ENCODE measurements at places on chromosomes 12 and 14.

- no peak for DNase-seq
Measured at GRCh38 chr14:72554401-72554800, 339.5 kb downstream of the DPF3 start.

GRCh38 chr14:78586681-78587080, 416.5 kb downstream of the NRXN3 start:
- DNase-seq, result no peak

DNA sequence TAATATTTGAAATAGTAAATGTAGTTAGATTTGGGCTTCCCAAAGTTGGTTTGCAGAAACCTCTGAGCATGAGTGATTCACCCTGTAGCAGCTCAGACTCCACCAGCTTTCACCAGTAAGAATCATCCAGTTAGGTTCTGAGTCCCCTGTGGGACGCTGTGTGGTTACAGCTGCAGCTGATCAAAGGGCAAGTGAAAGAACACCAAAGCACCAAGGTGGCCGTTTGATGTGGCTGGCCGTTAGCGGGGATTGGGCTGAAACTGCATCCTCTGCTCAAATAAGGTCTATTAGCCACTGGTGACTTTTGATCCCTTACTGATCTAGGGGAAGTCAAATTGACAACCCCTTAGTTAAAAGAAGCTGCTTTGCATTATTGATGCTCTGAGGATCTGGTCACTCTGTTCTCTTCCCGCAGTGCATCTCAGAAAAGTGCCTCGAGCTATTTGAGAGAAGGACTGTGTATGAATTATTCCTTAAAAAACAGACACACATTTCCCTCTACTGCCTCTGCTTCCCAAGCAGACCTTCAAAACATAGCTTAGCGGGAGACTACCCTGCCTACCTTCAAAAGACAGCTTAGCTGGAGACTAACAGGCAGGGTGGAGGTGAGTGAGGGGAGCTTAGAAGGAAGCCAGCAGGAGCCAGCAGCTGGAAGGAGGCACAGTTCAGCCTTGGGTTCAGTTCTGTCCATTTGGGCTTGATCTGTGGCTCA, 3.7 kb downstream of the ABHD12B start:
- DNase-seq, result peak; percentile 52

- DNase-seq, result no peak
Measured at GRCh38 chr12:132715874-132716273, 5.2 kb downstream of the PGAM5 start.

GRCh38 chr14:96741151-96741977, 55.8 kb upstream of the VRK1 start:
- DNase-seq, result peak; percentile 32

- DNase-seq, result no peak
Measured at GRCh38 chr12:110656071-110656655, 32.8 kb downstream of the HVCN1 start.

- DNase-seq, result peak; percentile 96
Measured at GRCh38 chr12:65868133-65868705, 43.9 kb downstream of the HMGA2 start.

GRCh38 chr12:48157889-48158370, 615 bp upstream of the ASB8 start:
- DNase-seq, result no peak

DNA sequence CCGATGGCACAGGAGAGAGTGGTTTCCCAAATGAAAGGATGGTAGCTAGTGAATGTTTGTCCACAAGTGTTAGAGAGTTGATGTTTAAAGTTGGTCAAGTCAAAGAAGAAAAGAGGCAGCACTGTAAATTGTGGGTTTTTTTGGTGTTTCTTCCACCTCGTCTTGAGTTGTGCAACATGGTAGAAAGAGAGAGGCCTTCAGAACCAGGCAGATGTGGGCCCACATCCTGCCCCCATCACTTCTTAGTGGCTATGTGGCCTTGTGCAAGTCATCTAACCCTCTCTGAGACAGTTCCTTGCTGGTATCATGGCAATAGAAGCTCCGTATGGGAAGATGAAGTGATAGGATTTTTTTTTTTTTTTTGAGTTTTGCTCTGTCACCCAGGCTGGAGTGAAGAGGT, 60.8 kb downstream of the NDUFA12 start:
- DNase-seq, result no peak

GRCh38 chr12:20434996-20435395, 66.7 kb downstream of the PDE3A start:
- DNase-seq, result peak; percentile 12

GRCh38 chr12:123089140-123089539, 61.8 kb downstream of the PITPNM2 start:
- DNase-seq, result no peak

GRCh38 chr12:108033090-108033489, 96.0 kb upstream of the WSCD2 start:
- DNase-seq, result no peak

DNA sequence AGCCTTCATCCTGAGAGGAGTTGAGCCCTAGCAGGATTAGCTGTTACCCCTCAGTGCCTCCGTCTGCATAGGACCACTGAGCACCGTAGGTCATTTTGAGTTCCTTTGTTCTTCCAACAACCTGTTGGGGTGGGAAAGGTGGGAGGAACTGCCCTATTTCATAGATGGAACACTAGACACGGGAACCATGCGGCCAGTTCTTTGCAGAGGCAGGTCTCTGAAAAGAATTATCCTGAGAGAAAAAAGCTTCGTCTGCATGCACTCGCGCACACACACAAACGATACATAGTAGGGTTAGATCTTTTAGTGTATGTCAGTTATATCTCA, 28.5 kb downstream of the TRAFD1 start:
- DNase-seq, result no peak

- peak; percentile 55 for DNase-seq
Measured at GRCh38 chr12:46524778-46525177, 152.2 kb upstream of the SLC38A2 start.

GRCh38 chr14:30450631-30451545, 108.1 kb upstream of the G2E3 start:
- no peak for DNase-seq

- no peak for DNase-seq
Measured at GRCh38 chr12:24083838-24084237, 134.4 kb upstream of the SOX5 start.

DNA sequence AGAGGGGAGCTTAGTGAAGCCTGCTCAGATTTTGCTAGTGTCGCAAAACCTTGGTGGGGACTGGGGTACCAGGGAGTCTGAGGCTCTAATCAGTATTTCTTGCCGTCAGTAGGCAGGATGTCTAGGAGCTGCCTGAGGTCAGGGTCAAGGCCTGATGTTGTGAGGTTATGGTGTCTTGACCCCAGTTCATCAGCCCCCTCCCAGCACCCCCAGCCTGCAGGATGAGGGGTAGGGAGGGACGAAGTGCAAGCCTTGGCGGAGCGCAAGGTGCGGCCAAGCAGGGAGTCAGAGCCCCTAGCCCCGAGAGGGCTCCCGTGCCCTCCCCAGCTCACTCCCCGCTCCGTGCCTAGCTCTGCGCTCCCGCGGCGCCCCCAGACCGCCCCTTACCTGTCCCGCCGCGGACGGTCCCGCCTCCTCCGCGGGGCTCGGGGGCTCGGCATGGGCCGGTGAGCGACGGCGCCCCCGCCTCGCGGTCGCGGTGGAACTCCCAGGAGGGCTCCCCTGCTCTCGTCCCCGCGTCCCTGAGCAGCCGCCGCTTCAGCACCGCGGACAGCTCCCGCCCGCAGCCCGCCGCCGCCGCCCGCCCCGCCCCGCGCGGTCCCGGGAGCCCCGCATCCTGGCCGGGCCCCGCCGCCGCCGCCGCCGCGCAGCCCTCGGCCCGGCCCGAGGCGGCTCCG, 347 bp downstream of the SYNDIG1L start:
- no peak for DNase-seq

- DNase-seq, result no peak
Measured at GRCh38 chr12:65721541-65722190, 102.6 kb upstream of the HMGA2 start.

GRCh38 chr14:62123961-62124360, 361.7 kb downstream of the SNAPC1 start:
- DNase-seq, result no peak

GRCh38 chr12:54413284-54414190, 5.5 kb downstream of the ITGA5 start:
- DNase-seq, result no peak

DNA sequence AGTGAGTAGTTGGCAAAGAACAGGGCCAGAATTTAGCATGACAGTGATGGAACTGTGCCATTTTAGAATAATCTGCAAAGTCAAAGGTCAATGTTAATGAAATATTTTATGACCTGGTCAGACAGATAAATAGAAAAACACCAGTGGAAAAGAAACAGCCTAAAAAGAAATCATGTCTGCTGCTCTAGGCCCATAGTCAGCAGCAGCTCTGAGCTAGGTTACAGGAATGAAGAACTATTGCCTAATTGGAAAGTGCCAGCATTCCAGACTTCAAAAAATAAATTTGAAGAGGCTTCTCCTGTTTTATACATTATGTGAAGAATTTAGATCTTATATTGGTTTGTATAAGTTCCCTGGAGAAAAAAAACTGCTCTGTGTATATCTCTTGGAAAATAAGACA, 9.8 kb downstream of the NPC2 start:
- no peak for DNase-seq

DNA sequence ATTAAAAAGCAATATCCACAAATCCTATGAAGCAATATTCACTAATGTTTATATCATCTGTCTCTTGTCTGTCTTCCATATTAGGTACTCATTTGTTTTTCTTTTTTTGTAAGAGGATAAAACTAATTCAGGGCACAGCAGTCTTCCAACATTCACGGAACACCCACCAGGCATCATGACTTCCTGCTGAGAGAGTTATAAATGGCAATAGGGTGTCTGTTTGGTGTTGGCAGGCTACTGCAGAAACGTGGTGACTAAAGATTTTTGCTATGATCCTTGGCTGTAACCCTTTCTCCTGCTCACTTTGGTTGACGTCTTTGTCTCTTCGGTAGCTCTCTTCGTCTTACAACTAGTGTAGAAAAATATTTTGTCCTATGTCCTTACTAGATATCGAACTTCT, 860.6 kb upstream of the MGAT4C start:
- no peak for DNase-seq

GRCh38 chr12:47686645-47687240, 19.1 kb downstream of the RPAP3 start:
- peak; percentile 55 for DNase-seq

DNA sequence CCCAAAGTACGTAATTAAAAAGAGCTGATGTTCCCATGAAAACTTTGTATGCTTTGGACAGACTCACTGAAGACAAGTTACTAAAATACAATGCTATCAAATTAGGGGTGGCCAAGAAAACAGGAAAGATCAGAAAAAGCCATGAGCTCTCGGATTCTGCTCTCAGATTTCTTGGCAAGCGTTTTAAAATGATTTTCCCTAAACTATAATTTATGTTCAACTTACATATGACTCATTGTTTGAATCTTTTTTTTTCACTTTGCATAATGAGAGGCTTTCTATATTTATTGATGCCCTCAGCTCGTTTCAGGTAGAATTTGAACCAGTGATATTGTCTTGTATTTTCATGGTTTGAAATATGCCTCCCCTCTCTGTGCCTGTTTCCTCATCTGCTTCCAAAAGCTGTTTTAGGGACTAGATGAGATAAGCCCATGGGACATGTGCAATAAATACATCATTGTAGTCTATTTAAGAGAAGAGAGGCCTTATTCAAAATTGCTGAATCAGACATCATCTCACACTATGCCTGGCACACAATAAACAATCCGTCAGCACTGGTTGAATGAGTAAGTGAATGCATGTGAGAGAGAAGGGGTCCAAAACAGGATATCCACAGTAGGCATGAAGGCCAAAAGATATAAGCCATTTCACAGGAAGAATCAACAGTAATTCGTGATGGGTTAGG, 4.7 kb upstream of the IPO8 start:
- no peak for DNase-seq

Data from astrocyte of the spinal cord (primary cell).